ENCODE measurements at places on chromosomes 2 and 18.

DNA sequence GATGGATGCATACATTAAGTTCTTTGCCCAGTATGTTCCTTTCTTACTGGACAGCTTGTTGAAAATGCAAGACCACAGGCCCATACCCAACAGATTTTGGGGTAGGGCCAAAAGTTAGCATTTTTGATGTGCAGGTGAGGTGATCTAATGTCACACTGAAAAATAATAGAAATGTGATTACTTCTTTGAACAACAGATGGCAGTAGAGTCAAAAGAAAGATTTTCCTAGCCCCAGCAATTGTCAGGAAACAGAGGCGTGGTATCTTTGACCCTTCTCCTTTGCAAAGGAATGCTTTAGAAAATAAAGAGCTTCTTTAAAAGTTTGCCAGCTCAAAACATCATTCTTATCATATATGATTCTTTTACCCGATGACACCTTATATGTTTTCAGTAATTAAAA lies 343.6 kb upstream of the SYT4 start:
- no peak for DNase-seq

DNA sequence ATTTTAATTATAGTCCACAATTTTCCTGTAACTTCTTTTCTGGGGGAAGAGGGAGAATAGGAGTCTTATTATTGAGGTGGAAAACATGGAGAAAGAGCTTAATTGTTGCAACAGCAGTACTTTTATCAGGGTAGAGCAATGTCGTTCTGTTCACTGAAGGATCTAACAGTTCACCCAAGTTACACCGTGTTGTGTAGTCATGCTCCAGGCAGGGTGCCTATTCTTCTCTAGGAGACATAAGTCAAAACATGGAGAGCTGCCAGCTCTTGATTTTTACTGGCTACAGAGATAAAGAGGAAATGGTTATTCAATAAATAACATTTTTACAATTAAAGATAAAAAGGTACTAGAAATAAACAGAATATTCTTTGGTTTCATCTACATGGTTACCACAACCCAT lies 594.3 kb upstream of the NETO1 start:
- no peak for DNase-seq

DNA sequence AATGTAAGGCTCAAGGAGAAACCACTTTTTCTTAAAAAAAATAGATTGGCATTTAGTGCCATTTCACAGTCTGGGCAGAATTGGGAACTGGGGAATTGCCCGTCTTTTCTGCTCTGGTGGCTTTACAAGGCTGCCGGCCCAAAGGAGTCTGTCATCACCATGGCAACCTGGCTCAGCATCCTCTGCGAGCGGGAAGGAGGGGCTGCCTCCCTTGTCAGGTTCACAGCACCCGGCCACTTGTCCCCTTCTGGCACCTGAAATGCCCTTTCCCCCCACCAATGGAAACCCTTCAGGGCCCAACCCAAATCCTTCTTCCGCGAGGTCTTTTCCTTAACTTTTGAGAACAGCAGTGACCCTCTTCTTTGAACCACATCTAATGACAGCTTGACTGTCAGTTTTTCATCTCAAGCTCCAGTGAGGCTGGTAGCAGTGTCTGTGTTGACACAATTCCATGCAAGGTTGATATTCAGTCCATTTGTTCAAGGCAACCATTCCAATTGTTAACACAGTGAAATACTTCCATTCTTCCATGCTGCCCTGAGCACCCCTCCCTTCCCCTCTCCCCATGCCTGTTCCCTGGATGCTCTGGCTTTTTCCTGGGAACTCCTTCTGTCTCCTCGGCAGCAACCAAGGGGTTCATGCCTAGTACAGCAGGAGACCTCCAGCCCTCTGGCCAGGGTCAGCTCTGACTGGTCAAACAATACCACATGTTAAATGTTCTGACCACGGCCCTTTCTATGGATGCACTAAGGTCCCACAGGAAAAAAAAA lies 79.6 kb downstream of the DNER start:
- no peak for DNase-seq

DNA sequence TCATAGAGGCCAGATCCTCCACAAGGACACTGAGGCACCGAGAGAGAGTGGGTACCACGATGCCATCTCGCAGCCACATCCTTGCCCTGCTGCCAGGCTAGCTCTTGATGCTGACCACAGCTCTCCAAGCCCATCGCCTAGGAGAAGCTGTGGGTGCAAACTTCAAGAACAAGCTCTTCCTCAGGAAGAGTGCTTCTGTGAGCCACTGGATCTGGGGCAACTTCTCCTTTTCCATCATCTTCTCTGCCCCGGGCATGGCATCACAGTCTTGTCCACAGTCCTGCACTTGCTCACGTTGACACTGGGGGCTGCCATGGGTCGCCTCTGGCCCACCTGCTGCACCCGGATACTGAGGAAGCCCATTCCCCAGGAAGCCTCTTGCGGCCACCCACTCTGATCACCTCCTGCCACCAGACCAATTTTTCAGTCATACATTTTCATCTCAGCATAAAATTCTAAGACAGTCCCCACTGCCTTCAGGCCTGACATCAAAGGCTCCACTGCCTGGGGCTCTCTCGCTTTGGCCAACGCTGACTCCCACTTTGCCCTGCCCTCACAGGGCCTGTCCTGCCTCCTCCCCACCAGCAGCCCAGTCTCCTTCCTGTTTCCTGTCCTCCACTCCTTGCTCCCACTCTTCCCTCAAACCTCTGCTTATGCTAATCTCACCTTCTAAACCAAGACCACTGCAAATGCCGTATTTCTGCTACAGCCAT lies 243.9 kb downstream of the AFF3 start:
- DNase-seq, result no peak

GRCh38 chr18:60870261-60871153 lies 462.7 kb upstream of the CDH20 start:
- DNase-seq, result no peak

- no peak for DNase-seq
Measured at GRCh38 chr18:48313792-48314191, 95.4 kb downstream of the ZBTB7C start.

DNA sequence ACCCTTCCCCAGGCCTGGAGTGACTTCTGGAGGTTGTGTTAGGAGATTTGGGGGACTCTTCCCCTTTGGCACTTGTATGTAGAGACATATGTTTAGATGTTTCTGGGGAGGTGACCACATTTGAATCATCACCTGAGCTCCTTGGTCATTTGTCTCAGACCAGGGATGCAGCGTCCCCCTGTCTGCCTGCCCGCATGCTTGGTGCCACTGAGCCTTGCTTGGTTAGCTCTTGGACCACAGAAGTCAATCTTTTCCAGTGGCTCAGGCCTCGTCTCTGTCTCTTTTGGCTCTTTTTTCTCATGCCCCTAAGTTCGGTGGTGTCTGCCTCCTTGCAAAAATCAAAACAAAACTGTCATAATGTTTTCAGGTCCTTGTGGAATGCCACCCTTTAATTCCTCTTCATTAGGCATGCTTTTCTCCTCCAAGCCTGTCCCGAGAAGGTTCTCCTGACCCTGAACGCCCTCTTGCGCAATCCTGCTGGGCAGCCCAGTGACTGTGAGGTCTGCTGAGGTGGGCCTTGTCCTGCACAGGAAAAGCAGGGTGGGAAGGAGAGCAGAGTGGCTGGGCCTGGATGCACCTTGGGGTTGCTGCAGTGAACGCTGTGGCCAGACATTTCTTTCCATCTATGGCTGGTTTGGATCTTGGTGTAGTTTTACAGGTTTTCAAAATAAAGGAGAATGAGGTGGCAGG lies 24.9 kb downstream of the GLI2 start:
- DNase-seq, result no peak

- DNase-seq, result no peak
Measured at GRCh38 chr2:136255648-136256461, 137.9 kb upstream of the CXCR4 start.

- DNase-seq, result no peak
Measured at GRCh38 chr2:62964050-62964449, 86.6 kb upstream of the OTX1 start.

DNA sequence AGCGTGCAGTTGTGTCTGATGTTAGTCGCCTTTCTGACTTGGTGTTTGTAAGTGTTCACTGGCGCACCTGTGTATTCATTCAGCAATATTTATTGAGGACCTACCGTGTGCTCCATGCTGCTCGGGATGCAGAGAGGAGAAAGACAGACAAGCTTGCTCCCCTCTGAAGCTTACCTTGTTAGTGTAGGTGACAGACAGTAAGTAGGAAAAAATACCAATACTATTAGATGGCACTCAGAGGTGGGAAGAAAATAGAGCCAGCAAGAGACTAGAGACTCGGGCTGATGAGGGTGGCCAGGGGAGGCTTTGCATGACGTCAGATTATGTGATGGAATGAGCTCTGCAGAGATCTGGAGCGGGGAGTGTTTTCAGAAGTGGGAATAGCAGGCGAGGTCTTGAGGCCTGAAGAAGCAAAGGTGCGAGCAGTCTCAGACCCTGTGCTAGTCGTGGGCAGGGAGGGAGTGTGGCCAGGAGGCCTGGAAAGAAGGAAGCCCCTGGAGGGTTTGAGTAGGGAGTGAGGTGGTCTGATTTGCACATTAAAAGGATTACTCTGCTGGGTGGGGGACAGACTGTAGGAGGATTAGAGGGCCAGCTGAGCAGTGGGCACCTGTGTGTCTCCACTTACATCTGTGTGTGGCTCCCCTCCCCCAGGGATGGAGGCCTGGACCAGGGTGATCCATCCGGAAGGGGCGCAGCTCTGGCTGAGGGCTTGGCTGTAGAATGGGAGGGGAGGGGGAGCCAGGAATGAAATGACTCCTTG lies 11.8 kb downstream of the MTCL1 start:
- no peak for DNase-seq

GRCh38 chr2:145315053-145315452 lies 795.1 kb upstream of the ZEB2 start:
- no peak for DNase-seq

- no peak for DNase-seq
Measured at GRCh38 chr2:203994735-203995134, 58.2 kb downstream of the ICOS start.

DNA sequence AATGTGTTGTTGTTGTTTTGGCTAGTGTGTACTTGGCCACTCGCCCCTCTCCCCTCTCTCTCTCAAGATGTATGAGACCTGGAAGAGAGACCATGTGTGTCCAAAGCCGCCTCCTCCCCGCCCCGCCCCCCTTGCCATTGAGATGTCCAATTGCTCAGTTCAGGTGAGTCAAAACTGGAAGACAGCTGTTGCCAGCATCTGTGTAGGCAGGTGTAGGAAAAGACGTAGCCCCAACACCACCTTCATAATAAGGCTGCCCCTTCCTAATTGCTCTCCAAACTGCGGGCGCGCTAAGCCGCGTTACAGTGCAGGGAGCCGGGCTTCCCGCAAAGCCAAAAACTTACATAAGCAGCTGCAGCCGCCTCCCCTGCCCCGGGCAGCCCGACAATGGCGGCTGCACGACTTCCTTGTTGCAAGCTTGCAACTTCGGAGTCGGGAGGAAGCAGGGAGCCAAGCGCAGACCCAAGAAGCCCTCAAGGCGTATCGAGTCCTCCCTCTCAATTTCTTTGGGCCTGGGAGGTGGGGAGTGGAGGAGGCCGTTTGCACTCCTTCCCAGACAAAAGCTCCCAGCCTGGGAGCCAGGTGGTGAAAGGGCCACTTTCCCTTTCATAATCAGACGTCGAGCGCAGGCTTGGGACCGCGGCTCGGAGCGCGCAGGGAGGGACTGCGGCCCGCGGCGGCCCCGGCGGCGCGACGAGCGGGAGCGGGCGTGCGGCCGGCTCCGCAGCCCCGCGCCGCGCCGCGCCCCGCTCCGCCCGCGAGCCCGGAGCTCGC lies 882 bp downstream of the ZBTB14 start:
- DNase-seq, result no peak

- no peak for DNase-seq
Measured at GRCh38 chr2:60884800-60885199, 3.4 kb downstream of the REL start.

DNA sequence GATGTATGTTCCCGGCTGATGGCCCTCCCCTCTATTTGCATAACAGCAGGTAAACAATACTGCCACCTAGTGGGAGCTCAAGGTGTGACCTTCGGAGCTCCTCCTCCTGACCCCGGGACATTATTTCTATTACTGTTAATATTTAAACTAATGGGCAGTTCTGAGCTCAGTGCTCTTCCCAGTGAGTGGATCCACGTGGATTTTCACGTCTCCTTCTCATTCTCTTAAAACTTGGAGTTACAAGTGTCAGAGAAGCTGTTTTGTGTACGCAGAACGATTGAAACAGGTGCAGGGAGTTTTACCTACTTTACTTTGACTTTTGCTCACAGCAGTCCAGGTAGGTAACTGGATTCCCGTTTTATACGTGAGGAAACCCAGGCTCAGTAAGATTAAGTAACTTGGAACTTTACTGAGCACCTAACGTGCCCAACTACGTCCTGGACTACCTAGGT lies 127.3 kb downstream of the PRKCE start:
- no peak for DNase-seq

GRCh38 chr2:235868645-235869044 lies 299.5 kb downstream of the GBX2 start:
- no peak for DNase-seq

DNA sequence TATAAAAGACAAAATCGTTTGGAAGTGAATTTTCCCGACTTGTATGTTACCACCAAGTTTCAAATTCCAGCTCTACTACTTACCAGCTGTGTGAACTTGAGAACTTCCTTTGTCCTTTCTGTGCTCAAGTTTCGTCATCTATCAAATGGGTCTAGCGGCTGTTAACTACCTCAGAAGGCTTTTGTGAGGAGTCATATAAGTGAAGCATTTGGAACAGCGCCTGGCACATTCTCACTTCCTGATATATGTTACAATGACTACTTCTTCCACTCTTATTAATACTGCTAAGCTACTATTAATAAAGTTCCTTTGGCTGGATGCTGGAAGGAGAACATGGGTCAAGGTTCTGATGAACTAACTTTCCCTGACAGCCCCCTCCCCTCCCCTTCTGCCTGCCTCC lies 104.5 kb downstream of the MEIS1 start:
- no peak for DNase-seq

DNA sequence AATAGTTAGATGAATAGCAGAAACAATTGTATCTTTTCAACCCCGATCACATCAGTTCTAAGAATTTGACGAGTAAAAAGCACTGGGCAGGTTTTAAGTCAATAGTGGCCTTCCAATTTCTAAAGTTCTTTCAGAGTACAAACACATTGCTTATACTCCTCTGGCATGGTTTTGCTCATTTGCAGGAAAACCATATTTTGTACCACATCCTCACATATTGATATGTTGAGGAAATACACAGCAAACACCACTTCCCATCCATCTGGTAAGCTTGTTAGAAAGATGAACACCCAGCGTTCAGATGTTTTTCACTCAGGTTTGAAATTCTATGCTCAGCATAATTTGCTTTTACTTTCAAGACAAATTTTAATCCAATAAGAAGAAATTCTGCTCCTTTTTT lies 344.6 kb upstream of the ACVR2A start:
- no peak for DNase-seq

GRCh38 chr2:62266433-62267038 lies 70.6 kb downstream of the B3GNT2 start:
- DNase-seq, result no peak

DNA sequence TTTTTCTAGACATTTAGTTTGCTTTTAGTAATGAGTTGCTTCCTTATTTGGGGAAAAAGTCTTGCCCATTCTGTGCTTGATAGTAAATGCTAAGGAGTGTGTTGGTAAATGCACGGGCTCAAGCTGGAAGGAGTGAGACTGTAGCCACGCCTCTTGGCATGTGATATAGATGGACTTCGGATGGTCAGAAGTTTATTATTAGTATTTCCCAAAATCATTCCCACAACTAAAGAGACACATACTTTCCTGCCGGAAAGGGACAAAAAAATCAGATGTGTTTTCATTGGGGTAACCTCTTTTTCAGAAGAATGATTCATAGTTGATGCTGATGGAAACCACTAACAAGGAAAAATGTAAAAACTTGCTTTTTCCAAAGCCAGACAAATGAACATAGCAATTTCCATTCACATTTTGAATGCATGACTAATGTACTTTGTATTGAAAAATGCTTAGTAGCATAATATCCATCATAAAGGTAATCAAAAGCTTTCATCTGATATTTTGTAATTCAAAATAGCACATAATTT lies 133.2 kb downstream of the ZNF532 start:
- DNase-seq, result no peak

All from epithelial cell of prostate (primary cell).